ENCODE measurements at places on chromosomes 13 and 19. TPM values are rescaled to one million over a fixed set of nuclear protein-coding genes. Genes with fewer than 3 reads are reported as not detected.
A peak's percentile ranks its signal among the peaks of the same experiment; 100 is the strongest.

GRCh38 chr19:17869114-17869608 lies 2.6 kb upstream of the SLC5A5 start:
- H3K4me3 ChIP-seq: no peak overlapping the region
- H3K27me3 ChIP-seq: peaks cover 32% of the 10 kb centered on the region
- no peak overlapping the region for H3K27ac ChIP-seq

- DNase-seq: no peak
- H3K27ac ChIP-seq: no peak overlapping the region
- no peak overlapping the region for H3K4me3 ChIP-seq
- no peaks in the 10 kb centered on the region for H3K27me3 ChIP-seq
- H3K36me3 ChIP-seq: no peaks in the 10 kb centered on the region
- no peaks in the 10 kb centered on the region for H3K4me1 ChIP-seq
Observed at GRCh38 chr13:27678306-27679040, 56.8 kb downstream of the POLR1D start.

DNA sequence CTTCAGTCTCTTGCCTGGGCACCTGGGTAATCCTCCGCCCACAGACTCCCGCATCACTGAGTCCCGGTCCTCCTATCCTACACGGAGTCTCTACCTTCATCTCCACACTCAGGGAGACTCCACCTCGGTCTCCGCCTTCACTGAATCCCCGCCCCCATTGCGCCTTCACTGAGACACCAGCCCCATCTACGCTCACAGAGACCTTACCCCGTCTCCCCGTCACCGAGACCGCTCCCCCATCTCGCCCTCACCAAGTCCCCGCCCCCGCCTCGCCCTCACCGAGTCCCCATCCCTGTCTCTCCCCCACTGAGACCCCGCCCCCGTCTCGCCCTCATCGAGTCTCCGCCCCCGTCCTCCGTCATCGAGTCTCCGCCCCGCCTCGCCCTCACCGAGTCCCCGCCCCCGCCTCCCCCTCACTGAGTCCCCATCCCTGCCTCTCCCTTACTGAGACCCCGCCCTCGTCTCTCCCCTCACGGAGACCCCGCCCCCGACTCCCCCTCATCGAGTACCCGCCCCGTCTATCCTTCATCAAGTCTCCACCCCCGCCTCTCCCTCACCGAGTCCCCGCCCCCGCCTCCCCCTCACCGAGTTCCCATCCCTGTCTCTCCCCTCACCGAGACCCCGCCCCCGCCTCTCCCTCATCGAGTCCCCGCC lies 23.1 kb upstream of the ZNF846 start:
- no peaks in the 10 kb centered on the region for H3K36me3 ChIP-seq
- H3K27ac ChIP-seq: peak overlapping the region; percentile 83
- peak overlapping the region; percentile 58 for H3K4me3 ChIP-seq
- DNase-seq: peak; percentile 99
- H3K4me1 ChIP-seq: no peaks in the 10 kb centered on the region
- no peaks in the 10 kb centered on the region for H3K27me3 ChIP-seq

The CCL25 gene
- not detected for total RNA-seq

The GPATCH1 gene
- total RNA-seq: 12.3 TPM
